GM23248 (cell line): ENCODE measurements at places on chromosomes 13 and 19. TPM values are rescaled to one million over a fixed set of nuclear protein-coding genes. Genes with fewer than 3 reads are reported as not detected.

DNA sequence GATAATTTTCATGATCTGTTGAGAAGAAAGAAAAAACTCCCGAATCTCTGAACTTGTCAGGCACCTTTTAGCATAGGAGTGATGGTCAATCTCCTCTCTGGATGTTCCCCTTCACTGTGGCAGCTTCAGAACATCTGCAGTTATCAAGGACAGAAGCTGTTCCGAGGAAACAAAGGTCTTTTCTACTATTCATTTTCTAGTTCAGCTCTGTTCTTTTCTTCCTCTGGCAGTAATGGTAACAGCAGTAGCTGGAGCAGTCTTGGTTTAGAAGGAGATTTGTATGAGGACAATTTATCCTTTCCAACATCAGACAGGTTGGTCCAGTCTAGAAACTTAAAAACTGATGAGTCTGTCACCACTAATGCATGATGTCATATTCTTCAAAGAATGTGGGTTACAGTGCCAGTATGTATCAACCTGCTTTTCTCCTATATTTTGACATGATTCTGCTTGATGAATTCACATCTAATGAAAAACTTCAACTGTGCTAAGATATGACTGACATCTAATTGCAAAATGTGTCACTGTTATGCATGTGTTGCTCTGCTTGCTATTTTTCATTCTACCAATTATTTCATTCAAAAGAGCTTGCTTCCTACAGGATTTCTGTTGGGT is 41.0 kb downstream of the AKAP11 start:
- no peak for DNase-seq

The DLEU7 gene
- polyA plus RNA-seq = not detected in 2 replicates

DNA sequence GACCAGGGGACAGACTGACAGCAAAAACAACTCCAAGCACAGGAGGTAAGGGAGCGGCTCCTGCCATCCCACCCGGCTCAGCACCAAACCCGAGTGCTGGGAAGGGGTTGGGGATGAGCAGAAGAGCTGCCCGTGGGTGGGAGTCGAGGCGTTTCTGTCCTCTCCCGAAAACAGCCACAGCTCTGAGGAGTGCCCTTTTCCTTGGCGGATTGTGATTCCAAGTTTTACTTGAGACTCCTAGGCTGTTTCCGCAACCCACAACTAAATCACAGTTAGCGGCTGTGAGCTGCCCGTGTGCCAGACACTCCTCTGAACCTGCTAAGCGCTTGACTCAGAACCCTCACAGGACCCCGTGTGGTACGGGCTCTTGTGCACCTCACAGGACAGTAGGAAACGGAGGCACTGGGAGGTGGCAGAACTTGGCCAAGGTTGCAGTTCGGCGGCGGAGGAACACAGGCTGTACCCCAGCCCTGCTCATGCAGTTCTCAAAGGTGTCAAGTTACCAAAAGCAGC is 21.4 kb downstream of the CFAP97D2 start:
- DNase-seq = peak; percentile 41

The VSTM2B gene
- polyA plus RNA-seq = not detected in 2 replicates
